ENCODE measurements at places on chromosomes 6 and 20.

- no peak for DNase-seq
These were observed 97.7 kb downstream of the TMEM242 start for GRCh38 chr6:157225575-157225995.

- no peak for DNase-seq
These were observed 379.2 kb downstream of the BMP2 start for GRCh38 chr20:7146552-7147219.

DNA sequence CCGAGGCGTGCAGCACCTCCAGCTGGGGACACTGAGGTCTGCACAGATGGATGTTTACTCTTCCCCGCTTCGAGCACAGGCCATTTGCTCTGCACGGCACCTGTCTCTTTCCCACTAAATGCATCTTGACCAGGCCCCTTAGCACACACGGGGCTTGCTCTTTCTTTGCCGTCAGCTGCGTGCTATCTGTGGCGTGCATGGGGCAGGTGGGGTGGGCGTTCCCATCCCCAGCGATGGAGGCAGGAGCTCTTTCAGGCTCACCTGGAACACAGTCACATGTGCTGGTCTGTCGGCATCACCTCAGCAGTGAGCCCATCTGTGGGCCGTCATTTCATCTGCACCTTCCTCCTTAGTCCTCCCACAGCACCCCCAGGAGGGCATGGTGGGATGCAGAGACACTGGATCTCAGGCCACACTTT, 35.1 kb downstream of the RBM38 start:
- DNase-seq, result no peak

- DNase-seq, result no peak
These were observed 79.0 kb downstream of the DNAAF9 start for GRCh38 chr20:3328501-3328900.

- DNase-seq, result no peak
These were observed 192.5 kb downstream of the TTLL2 start for GRCh38 chr6:167517254-167517916.

DNA sequence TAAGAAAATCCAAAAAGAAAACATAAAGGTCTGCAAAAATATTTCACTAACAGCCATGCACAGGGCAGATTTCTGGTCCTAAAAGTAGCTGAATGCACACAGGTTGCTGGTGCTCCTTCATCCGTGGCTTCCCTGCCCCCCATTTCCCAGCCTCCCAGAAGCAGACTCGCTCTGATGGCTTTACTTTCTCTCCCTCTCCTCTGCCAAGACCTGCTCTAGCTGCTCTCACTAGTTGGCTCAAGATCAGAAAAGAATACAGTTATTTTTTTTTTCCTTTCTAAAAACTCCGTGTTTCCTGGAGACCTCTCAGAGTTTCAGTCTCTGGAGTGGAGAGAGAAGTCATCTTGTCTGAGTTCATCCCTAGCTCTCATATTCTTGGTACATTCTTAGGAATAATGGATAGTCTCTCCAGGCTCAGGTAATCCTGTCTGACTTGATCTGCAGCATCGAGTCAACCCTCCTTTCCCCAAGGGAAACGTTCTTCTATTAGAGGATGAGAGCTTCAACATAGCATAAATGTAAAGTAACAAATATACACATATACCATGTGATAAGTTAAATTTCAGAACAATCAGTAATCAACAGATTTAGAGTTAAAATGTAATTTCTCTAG, 214.2 kb downstream of the TBC1D7 start:
- no peak for DNase-seq

DNA sequence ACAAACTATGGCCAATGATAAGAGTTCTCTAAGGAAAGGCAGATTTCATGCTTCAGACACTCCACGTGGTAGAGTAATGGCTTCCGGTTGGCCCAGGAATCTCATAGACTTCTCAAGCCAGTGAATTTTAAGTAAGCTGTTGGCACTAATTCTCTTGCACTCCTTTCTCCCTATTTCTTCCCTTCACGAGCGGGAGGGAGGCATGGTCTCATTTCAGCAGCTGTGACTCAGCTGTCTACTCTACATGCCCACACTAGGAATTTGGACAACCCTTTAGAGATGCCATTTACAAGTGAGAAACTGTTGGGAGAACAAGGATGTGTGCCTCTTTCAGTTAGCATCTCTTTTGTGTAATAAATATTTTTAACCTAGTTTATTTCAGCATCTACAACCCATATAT, 107.7 kb downstream of the PTPRK start:
- no peak for DNase-seq

DNA sequence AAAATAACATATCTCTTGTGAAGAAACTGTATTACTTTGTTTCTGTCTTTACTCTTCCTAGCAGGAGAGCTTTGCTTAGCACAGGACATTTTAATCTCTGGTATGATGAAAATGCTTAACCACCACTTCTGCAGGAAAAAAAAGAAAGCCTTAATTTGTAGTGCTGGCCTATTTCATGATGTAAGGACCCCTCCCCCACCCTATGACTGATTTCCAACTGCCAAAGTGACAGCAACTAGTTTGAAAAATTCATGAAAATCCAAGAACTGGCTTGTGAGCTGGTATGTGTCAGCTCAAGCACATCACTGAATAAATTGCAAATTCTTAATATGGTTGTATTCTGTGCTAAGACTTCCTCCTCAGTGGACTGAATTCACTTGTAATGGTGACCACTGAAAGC, 125.3 kb downstream of the REV3L start:
- no peak for DNase-seq

DNA sequence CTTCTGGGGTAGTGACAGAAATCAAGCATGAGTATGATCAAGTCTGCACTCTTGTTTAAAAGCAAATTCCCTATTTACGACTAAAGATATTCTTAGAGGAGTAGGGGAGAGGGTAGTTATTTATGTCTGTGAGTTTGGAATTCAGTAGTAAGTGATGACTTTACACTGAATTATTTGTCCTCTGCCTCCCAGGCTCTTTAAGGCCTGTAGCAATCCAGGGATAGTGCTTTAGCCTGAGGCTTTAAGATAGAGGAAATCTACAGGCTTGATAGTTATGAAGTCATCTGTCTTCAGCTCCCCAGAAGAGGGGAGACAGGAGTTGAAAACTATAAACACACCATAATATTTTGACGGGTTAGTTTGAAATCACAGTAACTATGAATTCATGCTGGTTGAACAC, 664.5 kb downstream of the EPM2A start:
- DNase-seq, result no peak

GRCh38 chr20:3778976-3779375, 2.3 kb downstream of the SPEF1 start:
- DNase-seq, result no peak

DNA sequence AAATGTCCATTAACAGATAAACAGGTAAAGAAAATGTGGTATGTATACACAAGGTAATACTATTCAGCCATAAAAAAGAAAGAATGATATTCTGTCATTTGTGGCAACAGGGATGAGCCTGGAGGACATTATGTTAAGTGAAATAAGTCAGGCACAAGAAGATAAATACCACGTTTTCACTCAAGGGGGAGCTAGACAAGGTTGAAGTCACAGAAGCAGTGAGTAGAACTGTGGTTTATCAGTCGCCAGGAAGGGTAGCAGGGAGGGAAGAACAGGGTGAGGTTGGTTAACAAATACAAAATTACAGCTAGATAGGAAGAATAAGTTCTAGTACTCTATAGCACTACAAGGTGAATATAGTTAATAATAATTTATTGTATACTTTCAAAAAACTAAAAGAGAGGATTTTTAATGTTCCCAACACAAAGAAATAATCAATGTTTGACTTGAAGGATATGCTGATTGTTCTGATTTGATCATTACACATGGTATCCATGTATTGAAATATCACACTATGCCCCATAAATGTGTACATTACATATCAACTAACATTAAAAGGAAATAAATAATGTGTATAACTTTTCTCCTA, 21.1 kb downstream of the RTN4IP1 start:
- peak; percentile 5 for DNase-seq
